ENCODE measurements at places on chromosomes 3 and 15.
A peak's percentile ranks its signal among the peaks of the same experiment; 100 is the strongest.

GRCh38 chr3:106510206-106510605 is 641.4 kb upstream of the CBLB start:
- DNase-seq = no peak

GRCh38 chr15:56824175-56824574 is 90.9 kb upstream of the ZNF280D start:
- DNase-seq = no peak

- no peak for DNase-seq
Observed at GRCh38 chr15:24858737-24859601, 95.8 kb upstream of the SNRPN start.

GRCh38 chr15:43525131-43525530 is 7.7 kb downstream of the MAP1A start:
- no peak for DNase-seq

GRCh38 chr3:10460951-10461545 is 44.3 kb downstream of the ATP2B2 start:
- no peak for DNase-seq

- DNase-seq = no peak
Observed at GRCh38 chr3:141073580-141073979, 22.4 kb downstream of the SPSB4 start.

DNA sequence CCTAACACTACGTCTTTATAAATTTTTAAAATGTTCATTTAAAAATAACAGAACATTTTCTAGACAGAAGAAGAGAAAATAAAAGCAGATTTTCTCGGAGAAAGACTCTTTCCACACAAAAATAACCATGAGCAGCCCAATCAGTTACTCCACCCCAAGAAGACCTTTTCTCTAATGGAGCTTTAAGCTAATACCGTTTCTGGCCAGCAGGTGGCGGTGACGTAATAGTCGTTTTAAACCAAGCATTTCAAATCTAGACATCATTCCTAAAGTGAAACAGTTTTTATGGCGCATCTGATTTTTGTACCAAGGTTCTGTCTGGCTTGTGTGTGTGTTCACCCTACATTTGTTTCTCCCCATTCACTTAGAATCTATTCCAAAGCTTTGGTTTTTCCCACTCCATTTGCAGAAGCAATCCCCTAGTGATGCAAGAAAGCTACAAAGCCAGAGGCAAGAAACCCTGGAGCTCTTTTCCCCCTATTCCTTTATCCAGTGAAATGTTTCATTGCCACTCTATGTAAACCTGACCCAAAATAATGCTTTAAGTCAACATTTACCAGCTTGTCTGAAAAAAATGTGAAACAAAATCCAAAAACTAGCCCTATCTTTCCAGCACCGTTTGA is 336.7 kb upstream of the IGF1R start:
- peak; percentile 66 for DNase-seq

- no peak for DNase-seq
Observed at GRCh38 chr3:108887777-108888176, 65.2 kb downstream of the TRAT1 start.

GRCh38 chr3:78645628-78646310 is 1122.0 kb downstream of the ROBO1 start:
- DNase-seq = no peak

DNA sequence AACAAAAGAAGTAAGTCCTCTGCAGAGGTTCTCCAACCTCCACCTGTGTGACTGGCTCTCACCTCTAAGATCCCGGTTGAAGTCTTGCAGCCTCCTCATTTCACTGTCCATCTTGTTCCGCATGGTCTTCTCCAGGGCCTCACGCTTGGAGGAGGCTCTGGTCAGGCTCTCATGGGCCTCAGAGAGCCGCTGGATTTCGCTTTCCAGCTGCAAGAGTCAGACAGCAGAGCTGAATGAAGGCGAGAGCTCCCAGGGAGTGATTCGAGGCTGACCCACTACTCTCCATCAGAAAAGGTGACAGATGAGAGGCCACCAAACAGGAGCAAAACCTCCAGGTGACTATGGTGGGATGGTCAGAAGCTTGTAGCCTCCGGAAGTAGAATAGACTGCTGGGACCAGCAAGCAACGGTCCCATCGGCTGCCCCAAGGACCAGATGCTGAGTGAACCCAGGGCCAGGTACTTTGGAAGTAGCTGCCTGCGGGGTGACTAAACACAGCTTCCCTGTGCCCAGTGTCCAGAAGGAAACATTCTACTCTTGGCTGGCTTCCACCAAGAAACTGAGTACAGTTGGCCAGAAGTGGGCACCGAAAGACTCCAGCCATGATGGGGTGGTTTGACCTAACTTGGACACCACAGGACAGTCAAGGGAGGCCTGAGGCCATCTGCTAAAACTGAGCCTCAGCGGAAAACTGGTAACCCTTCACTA is 7.9 kb downstream of the AMOTL2 start:
- DNase-seq = no peak

- no peak for DNase-seq
Observed at GRCh38 chr15:98799461-98800390, 151.4 kb downstream of the IGF1R start.

DNA sequence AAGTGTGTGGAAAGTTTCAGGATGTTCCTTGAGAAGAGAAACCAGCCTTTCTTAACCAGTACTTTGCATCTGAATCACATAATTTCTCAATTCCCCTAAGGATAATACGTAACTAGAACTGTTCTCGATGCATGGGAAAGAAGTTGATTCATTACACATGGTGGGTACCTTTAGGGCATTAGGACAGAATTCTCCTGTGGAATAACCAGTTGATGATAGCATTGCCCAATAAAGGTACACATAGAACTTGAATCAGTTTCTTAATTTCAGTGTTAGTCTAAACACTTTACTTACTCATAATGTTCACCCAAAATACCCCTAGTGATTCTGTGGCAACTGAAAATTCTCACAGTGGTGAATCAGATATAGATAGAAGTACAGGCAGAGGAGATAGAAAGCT is 1030.9 kb downstream of the ROBO1 start:
- DNase-seq = no peak

DNA sequence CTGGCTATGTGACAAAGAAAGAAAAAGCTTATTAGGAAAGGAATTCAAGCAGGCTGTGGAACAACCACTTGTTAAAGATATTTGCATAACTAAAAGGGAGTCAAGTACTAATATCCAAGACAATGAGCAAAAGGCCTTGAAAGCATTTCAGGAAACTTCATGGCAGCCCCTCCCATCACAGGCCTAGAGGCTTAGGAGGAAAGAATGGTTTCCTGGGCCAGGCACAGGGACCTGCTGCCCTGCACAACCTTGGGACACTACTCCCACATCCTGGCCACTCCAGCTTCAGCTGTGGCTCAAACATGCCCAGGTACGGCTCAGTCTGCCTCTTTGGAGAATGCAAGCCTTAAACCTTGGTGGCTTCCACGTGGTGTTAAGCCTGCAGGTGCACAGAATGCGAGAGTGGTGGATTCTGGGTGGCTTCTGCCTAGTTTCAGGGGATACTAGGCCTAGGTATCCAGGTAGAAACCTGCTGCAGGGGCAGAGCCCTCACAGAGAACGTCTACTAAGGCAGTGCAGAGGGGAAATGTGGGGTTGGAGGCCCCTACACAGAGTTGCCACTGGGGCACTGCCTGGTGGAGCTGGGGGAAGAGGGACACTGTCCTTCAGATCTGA is 121.6 kb downstream of the OPA1 start:
- no peak for DNase-seq

DNA sequence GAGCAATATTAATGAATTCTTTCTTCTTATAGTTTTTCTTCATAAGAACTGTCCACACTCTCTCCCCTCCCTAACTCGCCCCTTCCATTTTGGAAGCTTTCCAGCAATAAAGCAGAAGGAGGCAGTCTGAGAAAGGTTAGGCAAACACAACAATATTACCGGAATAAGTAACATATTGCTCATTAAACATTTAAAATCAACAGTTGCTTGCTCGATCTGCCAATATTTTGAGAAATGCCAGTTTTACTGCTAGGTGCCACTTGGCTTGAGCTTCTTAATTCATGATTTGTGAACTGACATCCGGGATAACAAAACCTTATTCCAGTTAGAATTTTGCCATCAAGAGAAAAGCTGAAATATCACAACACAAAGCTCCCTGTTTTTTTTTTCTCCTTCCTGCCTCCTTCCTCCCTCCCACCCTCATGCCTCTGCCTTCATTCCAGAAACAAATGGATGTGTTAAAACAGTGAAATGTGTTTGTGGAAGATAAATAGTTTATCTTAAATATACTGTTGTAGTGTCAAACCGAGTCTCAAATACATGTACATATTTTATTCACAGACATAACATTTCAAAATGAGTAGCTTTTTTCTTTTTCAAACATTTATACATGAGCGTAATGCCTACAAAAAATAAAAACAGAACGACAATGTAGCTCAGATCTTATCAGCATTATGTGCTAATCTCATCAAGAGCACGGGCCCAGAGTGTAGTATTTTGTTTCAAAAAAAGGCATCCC is 253.7 kb downstream of the GAP43 start:
- no peak for DNase-seq

DNA sequence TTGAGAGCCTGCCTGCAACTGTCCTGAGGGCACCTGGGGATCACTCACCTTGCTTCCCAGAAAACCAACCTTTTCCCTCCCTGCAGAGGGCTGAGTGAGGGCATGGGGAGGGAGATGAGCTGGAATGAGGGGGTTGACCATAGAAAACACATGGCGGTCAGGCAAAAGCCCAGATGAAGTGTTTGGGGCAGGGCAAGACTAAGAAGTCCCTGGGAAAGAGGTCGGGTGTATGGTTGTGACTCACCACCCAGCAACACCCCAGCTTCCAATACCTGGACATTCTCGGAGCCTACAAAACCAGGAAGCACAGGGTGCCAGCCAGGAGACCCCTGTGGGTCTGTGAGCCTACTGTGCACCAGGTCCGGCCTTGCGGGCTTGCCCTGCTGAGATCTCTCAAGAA is 95.3 kb upstream of the ATP2B2 start:
- no peak for DNase-seq

GRCh38 chr3:21528291-21528995 is 222.6 kb downstream of the ZNF385D start:
- no peak for DNase-seq

DNA sequence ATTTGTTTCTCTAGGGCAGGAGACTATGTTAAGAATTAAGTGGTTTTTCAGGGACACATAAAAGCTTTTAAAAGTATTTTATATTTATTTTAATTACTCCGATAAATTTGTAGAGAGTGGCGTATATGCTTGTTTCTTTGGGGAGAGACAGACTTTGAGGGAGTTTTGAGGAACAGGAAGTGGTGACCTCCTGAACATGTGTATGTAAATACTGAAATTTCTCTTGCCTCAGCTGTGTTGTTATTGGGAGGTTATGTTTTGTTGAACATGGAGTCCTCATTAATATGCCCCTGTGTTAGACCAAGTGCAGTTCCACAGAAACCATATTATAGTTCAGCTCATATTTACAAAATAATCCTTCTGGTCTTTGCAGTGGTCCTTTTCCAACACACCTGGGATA is 41.8 kb upstream of the UTS2B start:
- no peak for DNase-seq

DNA sequence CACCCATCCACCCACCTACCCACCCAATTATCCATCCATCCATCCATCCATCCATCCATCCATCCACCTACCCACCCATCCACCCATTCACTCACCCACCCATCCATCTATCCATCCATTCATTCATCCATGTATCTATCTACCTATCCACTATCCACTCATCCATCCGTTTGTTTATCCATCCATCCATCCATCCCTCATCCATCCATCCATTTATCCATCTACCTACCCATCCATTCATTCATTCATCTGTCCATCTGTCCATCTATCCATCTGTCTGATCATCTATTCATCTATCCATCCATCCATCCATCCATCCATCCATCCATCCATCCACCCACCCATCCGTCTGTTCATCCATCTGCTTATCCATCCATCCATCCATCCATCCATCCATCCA is 65.7 kb downstream of the FBLN2 start:
- DNase-seq = no peak

GRCh38 chr3:196688349-196688748 is 23.7 kb downstream of the CEP19 start:
- DNase-seq = no peak

All from activated CD8-positive, alpha-beta memory T cell treated with anti-CD3 and anti-CD28 coated beads for 48 hours (primary cell).